ENCODE measurements at places on chromosomes 5 and 9. TPM values are rescaled to one million over a fixed set of nuclear protein-coding genes. Genes with fewer than 3 reads are reported as not detected.

- DNase-seq, result no peak
Measured at GRCh38 chr9:112328545-112328944, 4.9 kb downstream of the PTBP3 start.

COX7C gene
- 172 TPM for total RNA-seq

DNA sequence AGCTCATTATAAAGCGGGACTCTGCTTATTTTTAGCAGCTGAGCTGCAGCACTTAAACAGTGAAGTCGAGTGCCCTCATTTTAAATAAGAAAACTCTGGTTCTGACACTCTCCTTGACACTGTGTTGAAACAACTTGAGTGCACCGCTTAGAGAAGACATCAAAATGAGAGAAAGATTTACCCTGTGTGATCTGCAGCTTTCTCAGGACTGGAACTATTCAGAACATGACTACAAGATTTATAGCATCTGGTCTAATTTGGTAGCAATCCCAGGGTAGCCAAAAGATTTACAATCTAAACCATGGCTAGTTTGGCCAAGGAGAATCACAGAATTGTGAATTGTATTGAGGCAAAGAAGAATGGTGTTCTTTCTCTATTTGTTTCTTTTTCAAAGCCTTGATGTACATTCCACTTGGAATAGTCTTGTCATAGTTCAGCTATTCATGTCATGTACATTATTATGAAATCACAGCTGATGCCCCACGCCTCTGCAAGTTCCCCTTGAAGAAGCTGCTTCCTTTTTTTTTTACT, 38.7 kb downstream of the PLEKHG4B start:
- no peak for DNase-seq

GRCh38 chr9:880725-881124, 39.2 kb downstream of the DMRT1 start:
- DNase-seq, result no peak

CDC25C gene
- total RNA-seq, result 5.1 TPM

- DNase-seq, result no peak
Measured at GRCh38 chr5:170296036-170296934, 1.3 kb downstream of the LCP2 start.

DOCK8 gene
- 1.8 TPM for total RNA-seq

GRCh38 chr5:135033901-135034235, at the start of gene PITX1:
TSS of gene PITX1 (minus strand) at chr5:135034228. CDS start at chr5:135033881, 347 bp downstream.
- no peak for DNase-seq

GRCh38 chr5:56076486-56076885, 81.7 kb upstream of the IL6ST start:
- DNase-seq, result no peak

DNA sequence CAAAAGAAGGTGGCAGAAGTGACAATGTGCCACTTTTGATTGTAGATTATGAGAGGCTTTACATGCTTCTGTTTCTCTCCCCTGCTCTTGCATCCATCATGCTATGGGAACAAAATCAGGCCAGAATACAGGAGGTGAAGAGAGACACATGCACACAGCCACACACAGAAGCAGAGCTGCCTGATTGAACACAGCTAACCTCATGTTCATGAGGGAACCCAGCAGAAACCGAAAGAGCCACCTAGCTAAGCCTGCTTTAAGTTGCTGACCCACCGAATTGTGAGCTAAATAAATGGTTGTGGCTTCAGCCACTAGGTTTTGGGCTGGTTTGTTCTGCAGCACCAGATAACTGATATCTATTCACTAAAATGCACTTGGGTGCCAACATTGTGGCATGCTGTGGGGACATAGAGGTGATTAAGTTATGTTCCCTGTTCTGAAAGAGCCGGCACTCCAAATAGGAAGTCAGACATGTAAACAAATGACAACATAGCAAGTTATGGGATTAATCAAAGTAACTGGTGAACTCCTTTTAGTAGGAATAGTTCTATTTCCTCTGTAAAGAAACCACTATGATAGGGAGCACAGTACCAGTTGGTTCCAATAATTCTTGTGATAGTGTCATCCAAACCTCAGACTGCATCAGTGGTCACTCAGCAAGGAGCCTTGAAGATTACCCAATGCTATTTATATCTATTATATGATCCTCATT, 93.6 kb upstream of the TNC start:
- no peak for DNase-seq

GRCh38 chr5:1727571-1727970, 72.1 kb downstream of the MRPL36 start:
- DNase-seq, result no peak

DNA sequence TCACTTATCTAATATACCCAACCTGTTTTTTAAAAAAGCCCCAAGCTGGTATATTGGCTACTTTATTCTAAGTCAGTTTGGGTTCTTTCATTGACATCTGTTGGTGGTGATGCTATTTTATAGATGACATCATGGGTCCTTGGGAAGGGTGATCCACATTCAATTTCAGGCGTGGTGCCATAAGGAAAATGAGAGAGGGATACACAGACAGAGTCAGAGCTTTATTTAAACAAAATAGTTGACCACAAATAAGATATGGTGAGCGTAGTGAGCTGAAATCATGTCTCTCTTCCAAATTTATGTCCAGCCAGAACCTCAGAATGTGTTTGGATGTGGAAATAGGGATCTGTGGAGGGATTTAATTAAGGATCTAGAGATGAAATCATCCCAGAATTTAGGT, 302.4 kb downstream of the MAT2B start:
- no peak for DNase-seq

DNA sequence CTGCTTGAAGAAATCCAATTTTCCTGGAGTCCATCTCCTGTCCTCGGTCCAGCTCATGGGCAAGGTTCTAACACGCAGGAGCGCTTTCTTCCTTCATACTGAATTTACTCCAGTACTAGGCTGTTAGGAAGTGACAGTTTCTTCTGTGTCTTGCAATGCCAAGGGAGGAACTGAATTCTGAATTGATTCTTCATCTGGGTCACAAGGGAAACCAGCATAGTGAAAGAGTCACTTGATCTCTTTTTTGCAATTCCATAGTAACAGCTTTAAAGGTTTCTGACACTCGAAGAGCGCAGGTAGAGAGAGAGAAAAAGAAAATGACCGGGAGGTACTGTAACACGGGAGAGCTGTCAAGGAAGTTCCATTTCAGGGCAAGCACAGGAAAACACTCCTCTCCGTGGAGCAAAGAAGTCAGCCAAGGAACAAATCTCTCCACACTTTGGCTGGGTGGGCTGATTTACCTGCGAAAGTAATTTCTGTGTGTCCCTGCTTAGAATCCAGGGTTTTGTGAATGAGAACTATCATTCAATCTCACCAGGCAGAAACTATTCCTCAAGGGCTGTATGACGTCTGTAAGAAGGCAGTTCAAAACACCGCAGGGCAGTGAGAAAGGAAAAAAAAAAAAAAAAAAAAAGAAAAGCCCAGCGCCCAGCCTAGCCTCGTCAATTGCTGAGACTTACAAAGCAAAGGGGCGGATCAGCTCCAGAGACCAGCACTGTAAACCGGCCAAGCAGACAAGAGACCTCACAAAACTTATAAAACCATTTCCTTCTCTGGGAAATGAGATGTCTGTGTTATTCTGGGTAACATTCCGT, 617.8 kb downstream of the PDE4D start:
- DNase-seq, result no peak

GRCh38 chr5:111296570-111296969, 72.4 kb downstream of the CAMK4 start:
- peak; percentile 26 for DNase-seq

DNA sequence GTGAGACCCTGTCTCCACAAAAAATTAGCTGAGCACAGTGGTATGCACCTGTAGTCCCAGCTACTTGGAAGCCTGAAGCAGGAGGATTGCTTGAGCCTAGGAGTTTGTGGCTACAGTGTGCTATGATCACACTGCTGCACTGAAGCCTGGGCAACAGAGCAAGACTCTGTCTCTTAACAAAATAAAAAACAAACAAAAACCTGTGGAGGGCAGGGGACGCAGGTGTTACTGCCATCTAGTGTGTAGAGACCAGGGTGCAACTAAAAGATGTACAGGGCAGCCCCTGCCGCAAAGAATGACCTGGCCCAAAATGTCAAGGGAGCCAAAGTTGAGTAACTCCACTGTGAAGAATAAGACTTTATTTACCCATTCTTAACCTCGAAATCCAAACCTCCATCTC, 27.1 kb downstream of the ASPN start:
- DNase-seq, result no peak

GRCh38 chr9:70398145-70398556, 16.3 kb downstream of the KLF9 start:
- no peak for DNase-seq

- DNase-seq, result no peak
Measured at GRCh38 chr5:137572042-137572695, 73.0 kb upstream of the SPOCK1 start.

PCDHGA12 gene
- 20.1 TPM for total RNA-seq

DNA sequence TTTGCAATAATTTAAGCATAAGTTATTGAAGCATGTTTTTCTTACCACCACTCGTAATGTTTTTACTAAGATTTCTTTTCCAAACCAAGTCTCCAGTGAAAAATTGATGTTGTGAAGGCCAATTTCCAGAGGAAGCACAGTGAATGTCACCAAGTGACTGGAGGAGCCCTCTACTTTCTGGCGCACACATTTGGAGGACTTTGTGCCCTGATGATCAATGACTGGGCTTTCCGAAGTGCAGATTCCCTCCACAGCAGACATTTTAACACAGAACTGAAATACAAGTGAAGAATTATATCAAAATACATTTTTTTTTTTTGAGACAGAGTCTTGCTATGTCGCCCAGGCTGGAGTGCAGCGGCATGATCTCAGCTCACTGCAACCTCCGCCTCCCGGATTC, 52.6 kb downstream of the C5 start:
- DNase-seq, result no peak

ABCA1 gene
- 19.1 TPM for total RNA-seq

DNA sequence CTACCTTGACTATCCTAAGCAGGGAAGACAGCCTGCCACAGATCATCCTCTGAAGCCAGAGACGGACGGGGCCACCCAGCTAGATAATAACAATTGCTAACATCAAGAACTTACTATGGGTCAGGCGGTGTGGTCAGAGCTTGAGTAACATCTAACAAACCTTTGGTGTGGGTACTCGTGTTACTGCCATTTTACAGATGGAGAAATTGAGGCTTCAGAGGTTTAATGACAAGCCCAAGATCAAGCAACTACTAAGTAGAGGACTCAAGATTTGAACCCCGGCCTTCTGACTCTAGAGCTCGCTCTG, 16.7 kb upstream of the ARSI start:
- no peak for DNase-seq

SHC3 gene
- total RNA-seq, result 28.3 TPM

DNA sequence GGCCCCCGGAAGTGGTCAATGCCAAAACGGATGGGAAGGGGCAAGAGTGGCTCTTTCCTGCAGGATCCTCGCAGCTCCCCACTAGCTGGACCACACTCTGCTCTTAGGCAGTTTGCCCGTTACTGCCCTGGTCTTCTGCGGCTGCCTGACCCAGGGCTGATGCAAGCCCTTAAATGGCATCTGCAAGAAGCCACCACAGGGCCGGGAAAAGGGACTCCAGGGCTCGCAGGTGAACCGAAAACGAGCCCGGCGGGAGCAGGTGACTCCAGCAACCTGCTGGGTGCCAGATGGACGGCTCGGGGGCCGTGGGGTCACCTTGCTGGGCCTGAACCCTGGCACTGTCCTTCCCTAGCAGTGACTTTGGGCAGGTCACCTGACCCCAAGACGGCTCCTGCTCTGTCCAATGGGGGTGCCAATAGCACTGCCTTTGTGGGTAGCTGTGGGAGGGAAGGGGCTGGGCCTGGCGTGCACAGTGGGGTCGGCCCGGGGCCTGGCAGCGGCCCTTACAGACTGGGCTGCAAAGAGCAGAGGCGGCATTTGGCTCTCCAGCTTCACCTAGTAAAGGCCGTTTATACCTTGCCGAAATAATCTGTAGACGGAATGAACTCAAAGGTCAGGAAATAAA, 1.3 kb downstream of the TMEM250 start:
- DNase-seq, result no peak

- DNase-seq, result peak; percentile 31
Measured at GRCh38 chr5:124457101-124457500, 289.3 kb downstream of the ZNF608 start.

UGT3A2 gene
- total RNA-seq, result 0.18 TPM

DNA sequence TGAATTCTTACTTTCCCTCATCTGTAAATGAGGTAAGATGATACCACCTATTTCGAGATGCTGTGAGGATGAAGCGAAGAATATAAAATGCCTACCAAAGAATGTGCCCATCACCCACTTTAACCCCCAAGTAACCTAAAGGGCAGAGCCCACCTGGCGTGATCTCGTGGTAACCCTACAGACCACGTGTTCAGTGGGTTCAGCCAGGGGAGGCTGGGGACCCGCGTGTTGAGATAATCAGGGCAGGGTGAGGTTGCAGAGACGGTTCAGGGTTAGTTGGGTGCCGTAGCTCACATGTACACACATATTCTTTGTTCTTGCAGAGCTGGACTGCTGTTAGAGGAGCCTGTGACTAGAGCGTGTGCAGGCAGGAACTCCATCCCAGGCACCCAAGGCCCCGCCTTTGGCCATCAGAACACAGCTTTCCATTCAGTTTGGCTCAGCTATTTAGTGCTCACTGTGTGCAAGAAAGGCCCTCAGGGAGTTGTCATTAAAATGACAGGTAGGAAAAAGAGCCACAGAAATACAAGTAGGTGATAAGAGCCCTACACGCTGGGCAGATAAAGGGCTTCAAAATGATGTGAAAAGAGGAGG, 56.5 kb upstream of the HAND1 start:
- no peak for DNase-seq

DNA sequence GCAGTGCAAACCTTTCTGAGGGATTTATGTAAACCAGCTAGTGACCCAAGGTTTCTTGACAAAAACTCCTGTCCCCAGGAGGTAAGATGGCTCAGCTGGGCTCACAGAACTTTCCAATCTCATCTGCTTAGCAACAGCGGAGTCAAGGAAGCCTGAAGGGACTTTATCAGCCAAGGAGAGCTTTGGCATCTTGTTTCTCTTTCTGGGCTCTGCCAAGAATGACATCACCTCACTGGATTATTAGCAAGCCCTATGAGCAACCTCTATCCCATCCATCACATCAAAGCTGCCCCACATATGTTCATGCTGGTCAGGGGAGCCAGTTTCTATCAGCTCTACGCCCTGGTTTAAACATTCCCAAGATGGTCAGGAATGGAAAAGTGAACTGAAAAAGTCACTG, 461.3 kb downstream of the ENC1 start:
- DNase-seq, result peak; percentile 14

DNA sequence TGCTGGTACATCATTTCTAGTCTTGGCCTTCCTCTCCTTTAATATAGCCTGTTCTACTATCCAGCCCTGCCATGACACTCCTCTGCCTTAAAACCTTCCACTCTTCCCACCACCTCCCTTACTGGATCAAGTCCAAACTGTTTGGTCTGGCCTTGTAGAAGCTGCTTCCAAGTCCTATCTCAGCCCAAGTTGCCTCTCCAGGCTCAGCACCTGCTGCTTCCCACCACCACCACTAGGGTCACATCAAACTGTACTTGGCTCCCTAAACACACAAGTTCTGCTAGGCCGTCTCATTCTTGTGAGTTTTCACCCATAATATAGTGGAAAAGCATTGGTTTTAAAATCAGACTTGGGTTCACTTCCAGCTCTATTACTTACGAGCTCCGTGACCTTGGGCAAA, 1.4 kb downstream of the NDUFA8 start:
- DNase-seq, result peak; percentile 15

UBE2QL1 gene
- 22.6 TPM for total RNA-seq

- no peak for DNase-seq
Measured at GRCh38 chr5:7925961-7926695, 57.2 kb downstream of the MTRR start.

- DNase-seq, result no peak
Measured at GRCh38 chr9:135083241-135083810, 4.1 kb upstream of the OLFM1 start.

MEIKIN gene
- total RNA-seq, result not detected

Measured in cerebellum (tissue), 4 donors.